ENCODE measurements at places on chromosomes 6 and 20.

GRCh38 chr20:7629880-7630279, 310.4 kb downstream of the HAO1 start:
- DNase-seq = no peak

DNA sequence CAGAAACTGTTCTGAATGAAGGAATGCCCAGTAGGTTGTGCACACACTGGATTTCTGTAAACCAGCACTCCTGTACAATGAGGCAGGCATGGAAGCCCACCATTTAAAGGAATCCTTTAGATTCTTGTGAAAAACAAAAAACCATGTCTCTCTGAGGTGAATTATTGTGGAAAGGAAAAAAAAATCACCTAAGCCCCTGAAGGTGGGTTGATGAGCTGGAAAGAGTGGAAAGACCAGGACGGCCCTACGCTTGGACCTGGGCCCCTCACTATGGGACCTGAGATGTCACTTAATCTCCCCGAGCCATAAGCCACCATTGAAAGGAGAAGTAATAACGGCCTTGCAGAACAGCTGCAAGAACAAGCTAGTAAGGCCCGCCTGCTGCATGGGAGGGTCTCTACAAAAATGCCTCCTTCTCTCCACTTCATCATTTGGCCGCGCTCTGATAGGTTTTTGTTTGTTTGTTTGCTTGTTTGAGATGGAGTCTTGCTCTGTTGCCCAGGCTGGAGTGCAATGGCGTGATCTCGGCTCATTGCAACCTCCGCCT, 68.8 kb downstream of the RAB44 start:
- no peak for DNase-seq

DNA sequence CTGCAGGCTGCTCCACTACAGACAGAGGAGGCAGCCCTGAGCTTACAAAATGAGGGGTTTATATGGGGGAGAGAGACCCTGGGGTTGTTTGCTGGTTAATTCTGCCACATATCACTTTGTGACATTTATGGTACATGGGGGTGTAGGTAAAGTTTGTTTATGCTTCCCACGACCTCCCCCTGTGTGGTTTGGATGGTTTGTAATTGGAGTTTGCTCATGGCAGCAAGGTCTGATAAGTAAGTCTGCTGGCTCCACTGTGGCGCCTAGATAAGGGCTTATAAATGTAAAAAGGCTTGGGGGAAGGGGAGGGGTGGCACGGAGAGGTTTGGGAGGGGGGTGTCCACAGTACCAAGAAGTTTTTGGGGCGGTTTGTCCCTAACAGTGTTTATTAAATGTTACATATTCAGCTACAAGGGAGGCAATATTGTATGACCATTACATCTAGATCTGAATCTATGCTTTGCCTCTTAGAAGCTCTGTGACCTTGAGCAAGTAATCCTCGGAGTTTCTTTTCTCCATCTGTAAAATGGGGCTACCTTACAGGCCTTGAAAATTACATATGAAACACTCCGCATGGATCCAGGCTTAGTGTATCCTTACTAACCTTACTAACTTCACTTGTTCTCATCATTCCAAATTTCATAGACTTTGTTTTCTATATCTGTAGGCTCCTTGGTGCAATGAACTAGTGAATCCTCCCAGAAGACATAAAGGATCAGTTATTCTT, 204.8 kb upstream of the NOX3 start:
- DNase-seq = no peak

GRCh38 chr6:7108964-7109836, 1.4 kb downstream of the RREB1 start:
- DNase-seq = peak; percentile 36

DNA sequence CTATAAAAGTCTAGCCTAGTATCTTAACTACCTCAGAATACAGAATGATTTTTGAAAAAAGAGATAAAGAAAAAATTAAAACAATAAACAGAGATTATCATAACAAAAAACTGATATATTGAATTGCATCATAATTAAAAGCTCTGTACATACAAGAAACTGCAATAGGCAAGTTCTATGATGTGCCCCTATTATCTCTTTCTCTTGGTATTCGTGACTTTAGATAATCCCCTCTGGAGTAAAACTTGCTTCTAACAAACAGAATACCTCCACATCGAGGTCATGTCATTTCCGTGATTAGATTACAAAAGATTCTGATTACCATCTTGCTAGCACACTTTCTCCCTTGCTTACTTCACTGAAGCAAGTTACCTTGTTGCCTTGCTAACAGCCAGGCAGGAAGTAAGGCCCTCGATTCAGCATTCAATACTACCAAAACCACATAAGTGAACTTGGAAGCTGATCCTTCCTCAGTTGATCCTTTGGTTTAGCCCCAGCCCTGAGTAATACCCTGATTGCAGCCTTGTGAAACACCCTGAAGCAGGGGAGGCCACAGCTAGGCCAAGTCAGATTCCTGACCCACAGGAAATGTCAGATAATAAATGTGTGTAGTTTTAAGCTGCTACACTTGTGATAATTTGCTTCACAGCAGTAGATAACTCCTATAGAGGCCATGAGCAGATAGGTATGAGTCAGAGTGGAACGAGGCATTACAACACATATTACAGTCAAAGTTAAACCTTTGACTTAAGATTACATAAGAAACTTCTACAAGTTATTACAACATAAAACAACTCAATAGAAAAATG, 53.7 kb upstream of the TMX4 start:
- DNase-seq = no peak

DNA sequence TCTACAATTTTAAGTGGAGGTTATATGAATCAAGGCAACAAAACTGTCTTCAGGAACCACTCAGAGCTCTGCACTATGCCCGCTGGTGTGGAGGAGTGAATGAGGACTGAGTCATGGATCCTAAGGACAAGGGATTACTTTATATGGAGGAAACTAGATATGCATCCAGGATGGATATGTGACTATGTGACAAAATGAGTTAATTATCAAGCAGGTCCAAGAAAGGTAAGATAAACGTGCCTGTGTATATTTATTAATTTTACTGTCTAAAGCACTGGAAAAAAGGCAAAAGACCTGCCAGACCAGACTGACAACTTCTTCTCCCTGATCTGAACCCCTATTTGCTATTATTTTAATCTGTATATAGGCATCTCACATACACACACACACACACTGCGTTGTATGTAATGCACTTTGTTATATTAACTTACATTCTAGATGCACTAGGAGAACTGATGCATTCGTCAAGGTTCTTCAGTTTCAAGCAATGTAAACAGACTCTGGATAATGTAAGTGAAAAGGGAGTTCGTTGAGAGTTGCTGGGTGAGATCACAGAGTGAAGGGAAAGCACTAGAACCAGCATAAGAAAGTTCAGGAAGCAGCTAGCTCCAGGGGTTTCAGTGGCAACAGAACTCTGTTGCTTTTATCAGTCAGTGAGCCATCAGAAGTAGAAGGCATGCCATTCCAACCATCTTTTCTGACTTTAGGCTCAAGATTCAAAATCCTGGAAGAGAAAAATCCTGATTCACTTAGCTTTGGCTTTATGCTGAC, 26.4 kb upstream of the ADGRG6 start:
- no peak for DNase-seq

DNA sequence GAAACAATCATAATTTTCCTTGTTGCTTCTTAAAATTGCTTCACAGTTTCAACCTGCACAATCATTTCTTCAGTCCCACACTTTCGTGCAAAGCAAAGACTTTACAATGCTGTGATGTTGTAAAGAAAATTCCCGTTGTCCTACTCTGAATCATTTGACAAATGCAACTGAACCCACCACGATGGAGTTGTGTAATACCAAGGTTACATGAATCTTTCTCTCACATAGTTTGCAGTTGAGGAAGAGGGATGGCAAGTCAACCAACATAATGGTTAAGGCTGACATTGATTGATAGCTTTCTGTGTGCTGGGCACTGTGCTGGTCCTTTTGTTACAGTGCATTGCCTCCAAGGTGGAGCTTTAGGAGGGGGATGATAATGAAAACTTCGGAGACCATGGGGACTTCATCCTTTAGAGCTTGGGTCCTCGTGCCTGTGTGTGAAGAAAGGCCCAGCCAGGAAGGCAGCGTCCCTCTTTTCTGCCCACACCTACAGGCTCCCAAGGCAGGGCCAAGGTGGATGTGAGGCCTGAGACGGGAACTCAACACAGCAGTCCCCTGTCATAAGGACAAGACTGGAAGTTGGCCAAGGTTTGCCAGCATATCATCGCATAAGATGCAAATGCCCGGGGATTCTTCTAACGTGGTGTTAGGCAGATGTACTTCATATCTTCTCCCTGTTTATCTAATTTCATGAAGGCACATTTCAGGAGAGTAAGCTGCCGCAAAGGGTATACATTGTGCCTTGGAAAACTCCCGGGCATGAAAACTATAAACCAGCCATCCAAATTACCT, 96.9 kb downstream of the LY86 start:
- DNase-seq = no peak

- DNase-seq = no peak
Observed at GRCh38 chr6:122651604-122652003, 41.4 kb downstream of the PKIB start.

GRCh38 chr20:23509247-23509913, 18.5 kb downstream of the CST8 start:
- no peak for DNase-seq

- no peak for DNase-seq
Observed at GRCh38 chr6:149492798-149493343, 8.1 kb upstream of the ZC3H12D start.

Data from activated CD4-positive, alpha-beta T cell treated with anti-CD3 and anti-CD28 coated beads for 4 hours (primary cell).